Small intestine (tissue), 16 donors: ENCODE measurements at places on chromosomes 7 and 10. TPM values are rescaled to one million over a fixed set of nuclear protein-coding genes. Genes with fewer than 3 reads are reported as not detected.

The PRSS37 gene
- not detected for polyA plus RNA-seq

The IFIT1B gene
- not detected for polyA plus RNA-seq

The GSTK1 gene
- 309 TPM for polyA plus RNA-seq

The GIMAP2 gene
- polyA plus RNA-seq = 3.8 TPM

The LAMB1 gene
- polyA plus RNA-seq = 124 TPM

The ANXA11 gene
- 363 TPM for polyA plus RNA-seq

The CAMK2B gene
- 1.8 TPM for polyA plus RNA-seq

The CALN1 gene
- 0.06 TPM for polyA plus RNA-seq

The GRID1 gene
- polyA plus RNA-seq = not detected

The PNLIPRP1 gene
- 0.16 TPM for polyA plus RNA-seq
